ENCODE measurements at places on chromosomes 3 and 15. TPM values are rescaled to one million over a fixed set of nuclear protein-coding genes. Genes with fewer than 3 reads are reported as not detected.

Gene ELL3
- 11.2 TPM for total RNA-seq

Gene CKMT1A
- not detected for total RNA-seq

Gene PXK
- 34.2 TPM for total RNA-seq

Gene ZNF660
- 6.4 TPM for total RNA-seq

Gene SPESP1
- total RNA-seq = 2.7 TPM

Gene CFAP91
- total RNA-seq = not detected

Gene FSTL1
- 687 TPM for total RNA-seq

Gene CPEB1
- total RNA-seq = 2.8 TPM

Gene AGTR1
- total RNA-seq = 3.8 TPM

Gene NMNAT3
- 3.0 TPM for total RNA-seq

Gene SOX2
- 0.35 TPM for total RNA-seq

Gene CHRNA7
- total RNA-seq = 0.95 TPM

Gene AHSG
- not detected for total RNA-seq

Gene CACNA2D2
- 2.3 TPM for total RNA-seq

Gene MOBP
- total RNA-seq = not detected

Gene KLF15
- total RNA-seq = 90.2 TPM

Gene ANKDD1A
- total RNA-seq = 58.1 TPM

Gene TMEM40
- total RNA-seq = not detected

Gene BLM
- 0.81 TPM for total RNA-seq

Gene PRSS50
- 0.54 TPM for total RNA-seq

Gene SAXO2
- not detected for total RNA-seq

Gene IQCH
- total RNA-seq = 2.3 TPM

Gene PLSCR5
- total RNA-seq = not detected

Gene GPR15
- not detected for total RNA-seq

Gene NPAP1
- not detected for total RNA-seq

Gene IMPG2
- 0.81 TPM for total RNA-seq

Gene CCDC13
- total RNA-seq = 1.5 TPM

Gene SCG5
- 3.3 TPM for total RNA-seq

Gene SLC24A5
- not detected for total RNA-seq

Gene CPN2
- total RNA-seq = not detected

Gene PRRT3
- total RNA-seq = 5.8 TPM

Gene SENP8
- 0.54 TPM for total RNA-seq

Gene TM2D3
- total RNA-seq = 39.8 TPM

Gene MYL3
- total RNA-seq = not detected

Gene WDR49
- total RNA-seq = 0.63 TPM

Gene NIPA2
- total RNA-seq = 40.5 TPM

Gene ACTC1
- total RNA-seq = 125 TPM

Gene SLC12A8
- 3.0 TPM for total RNA-seq

Gene CRABP1
- total RNA-seq = 5.1 TPM

Gene EPHB1
- 0.71 TPM for total RNA-seq

Gene SLC28A1
- total RNA-seq = 0.41 TPM

Gene GOLGA6L10
- 3.1 TPM for total RNA-seq

Gene ATP13A4
- total RNA-seq = 0.78 TPM

Gene ETV5
- total RNA-seq = 43.6 TPM

Gene CLDN1
- total RNA-seq = 2.0 TPM

Gene GP9
- not detected for total RNA-seq

Gene SLC51A
- total RNA-seq = not detected

Gene TF
- 2.2 TPM for total RNA-seq

Gene GOLGB1
- 62.3 TPM for total RNA-seq

Gene KLHL40
- total RNA-seq = not detected

Gene ROBO1
- total RNA-seq = 13.3 TPM

Gene PAQR9
- 0.21 TPM for total RNA-seq

Gene ACP3
- 5.6 TPM for total RNA-seq

Gene C3orf70
- total RNA-seq = 14.2 TPM

Gene CLDN18
- 7.3 TPM for total RNA-seq

Gene TJP1
- total RNA-seq = 78.4 TPM

Gene SERPINI2
- not detected for total RNA-seq

Gene P3H2
- 28.4 TPM for total RNA-seq

Gene CYP1A2
- not detected for total RNA-seq

Measured in thoracic aorta (tissue), 2 donors.